ENCODE measurements at places on chromosomes 1 and 21.

- no peak for DNase-seq
These were observed 96.5 kb downstream of the USP25 start for GRCh38 chr21:15826147-15826780.

DNA sequence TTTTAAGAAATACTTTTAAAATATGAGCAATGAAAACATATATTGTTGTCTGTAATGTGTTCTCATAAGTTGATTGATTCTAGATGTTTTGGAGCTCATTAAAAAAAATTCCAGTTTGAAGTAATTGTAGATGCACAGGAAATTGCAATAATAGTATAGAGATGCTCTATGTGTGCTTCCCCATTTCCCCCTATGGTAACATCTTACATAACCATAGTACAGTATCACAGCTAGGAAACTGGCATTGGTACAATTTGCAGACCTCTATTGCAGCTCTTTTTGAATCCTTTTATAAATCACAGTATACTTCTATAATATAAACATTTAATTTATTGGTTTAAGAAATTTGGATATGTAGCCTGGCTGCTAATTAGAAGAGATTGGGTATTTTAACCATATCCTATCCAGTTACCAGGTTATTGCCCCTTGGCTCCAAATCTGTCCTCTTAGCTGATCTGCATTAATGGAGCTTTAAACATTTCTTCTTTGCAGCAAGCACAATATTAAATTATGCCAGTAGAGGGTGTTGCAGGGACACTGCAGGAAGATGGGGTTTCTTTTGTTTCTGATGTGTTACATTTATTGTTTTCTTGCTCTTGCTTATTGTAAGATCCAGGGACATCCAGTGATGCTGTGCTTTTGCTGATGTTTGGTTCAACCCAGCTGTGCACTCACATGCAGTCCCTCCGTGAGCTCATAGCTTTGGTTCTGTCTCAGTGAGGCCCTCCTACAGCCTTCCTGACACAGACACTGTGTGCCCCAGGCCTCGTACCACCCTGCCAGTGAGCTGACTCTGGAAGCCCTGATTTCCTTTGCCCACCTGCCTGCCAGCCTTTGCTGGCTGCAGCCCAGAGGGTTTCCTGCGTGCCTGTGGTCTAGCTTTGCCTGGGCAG, 103.3 kb downstream of the RABGAP1L start:
- DNase-seq: no peak

- no peak for DNase-seq
These were observed 101.0 kb downstream of the MRPL39 start for GRCh38 chr21:25506261-25506660.

- DNase-seq: no peak
These were observed 112.8 kb upstream of the SLC35F3 start for GRCh38 chr1:233791721-233792120.

DNA sequence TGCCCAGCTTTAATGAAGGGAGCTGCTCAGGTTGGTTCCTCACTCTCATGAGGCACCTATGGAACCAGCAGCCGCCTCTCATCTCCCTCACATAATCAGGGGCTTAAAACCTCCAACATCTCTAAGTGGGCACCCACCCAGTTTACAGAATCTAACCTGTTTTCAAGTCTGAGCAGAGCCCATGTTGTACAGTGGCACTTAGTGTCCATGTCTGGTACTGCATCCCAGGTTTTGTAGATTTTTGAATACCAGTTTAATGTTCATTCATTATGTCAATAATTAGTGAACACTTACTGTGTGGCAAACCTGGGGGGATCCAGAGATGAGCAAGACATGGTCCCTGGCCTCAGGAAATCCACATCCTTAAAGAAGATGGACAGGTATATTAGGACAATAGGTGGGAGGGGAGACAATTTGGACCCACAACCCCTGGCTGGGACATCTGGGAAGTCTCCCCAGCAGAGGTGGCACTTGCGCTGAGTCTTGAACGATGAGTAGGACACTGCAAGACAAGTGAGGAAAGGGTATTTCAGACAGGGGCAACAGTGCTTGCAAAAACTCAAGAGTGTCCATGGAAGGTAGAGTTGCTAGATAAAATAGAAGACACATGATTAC, 83.3 kb downstream of the LACTBL1 start:
- DNase-seq: no peak

DNA sequence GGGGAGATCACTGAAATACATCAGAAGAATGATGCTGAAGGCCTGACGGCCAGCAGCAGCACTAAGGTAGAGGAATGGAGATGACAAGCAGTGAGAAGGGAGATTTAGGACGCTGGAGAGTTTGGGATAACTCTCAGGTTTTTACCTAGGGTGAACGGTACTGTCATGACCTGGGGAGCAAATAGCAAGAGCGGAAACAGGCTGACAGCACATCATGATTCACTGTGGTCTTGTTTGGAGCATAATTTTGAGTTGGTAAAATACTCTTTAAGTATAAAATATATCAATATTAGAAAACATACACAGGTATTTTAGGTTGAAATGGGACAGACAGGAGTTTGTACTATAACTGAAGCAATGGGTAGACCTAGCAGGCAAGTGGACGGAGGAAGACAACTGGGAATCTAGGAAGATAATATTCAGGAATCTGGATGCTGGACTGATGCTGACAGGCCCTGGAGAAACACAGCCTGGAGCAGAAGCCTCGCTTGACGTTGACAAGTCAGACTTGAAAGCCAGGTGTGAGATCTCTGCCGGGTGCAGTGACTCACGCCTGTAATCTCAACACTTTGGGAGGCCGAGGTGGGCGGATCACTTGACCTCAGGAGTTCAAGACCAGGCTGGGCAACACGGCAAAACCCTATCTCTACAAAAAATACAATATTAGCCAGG, 33.3 kb downstream of the ALG14 start:
- no peak for DNase-seq

GRCh38 chr1:99647490-99647889, 1.6 kb downstream of the PALMD start:
- peak; percentile 49 for DNase-seq

- DNase-seq: peak; percentile 54
These were observed 513 bp downstream of the PBX1 start for GRCh38 chr1:164559342-164560051.

DNA sequence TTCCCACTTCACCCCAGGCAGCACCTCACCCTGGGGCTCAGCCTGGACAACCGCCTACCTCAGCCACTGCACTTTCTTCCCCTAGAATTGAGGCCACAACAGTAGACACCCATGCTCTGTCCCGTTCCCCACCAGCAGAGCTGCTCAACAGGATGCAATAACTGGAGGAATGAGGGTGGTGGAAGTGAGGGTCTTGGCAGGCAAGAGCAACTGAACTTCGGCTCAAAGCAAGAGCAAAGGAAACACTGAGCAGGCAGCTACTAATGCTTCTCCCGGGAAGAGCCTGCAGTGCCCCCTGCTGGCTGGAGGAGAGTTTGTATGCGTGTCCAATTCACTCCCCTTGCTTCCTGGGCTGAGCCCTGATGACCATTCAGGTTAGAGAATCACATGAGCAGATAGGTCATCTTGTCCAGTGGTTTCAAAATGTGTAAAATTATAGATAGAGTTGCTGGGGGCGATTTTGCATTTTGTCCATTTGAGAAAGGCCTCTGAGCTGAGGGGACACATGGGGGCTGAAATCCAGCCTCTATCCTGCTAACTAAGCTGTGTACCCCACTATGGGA, 13.9 kb downstream of the NT5C1A start:
- peak; percentile 86 for DNase-seq

DNA sequence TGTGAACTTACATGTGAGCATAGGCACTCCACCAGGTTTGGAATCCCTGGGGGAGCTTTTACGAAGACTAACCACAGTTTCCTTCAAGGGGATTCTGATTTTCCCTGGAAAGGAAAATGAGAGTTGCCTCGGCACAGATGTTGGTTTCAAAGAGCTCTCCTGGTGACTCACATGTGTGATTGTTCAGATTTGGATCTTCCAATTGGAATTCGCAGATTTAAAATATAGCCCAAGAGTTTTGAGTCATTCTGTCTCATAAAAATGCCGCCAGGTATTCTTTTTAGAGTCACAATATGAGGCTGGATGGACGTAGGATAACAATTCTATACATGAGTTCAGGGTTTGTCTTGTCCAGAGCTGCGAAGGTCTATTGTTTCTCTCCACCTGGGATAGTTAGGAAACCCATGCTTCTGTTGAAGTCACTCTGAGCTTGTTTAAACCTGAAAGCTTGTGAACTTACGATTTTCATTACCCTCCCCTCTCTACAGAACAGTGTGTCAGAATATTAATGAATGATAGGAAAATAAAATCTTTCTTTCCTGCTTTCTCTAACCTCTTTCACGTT, 64.9 kb downstream of the TGFB2 start:
- DNase-seq: no peak

GRCh38 chr1:83905315-83905907, 93.5 kb downstream of the TTLL7 start:
- no peak for DNase-seq

- DNase-seq: no peak
These were observed 9.9 kb upstream of the CAP1 start for GRCh38 chr1:40030528-40031135.

GRCh38 chr1:8754247-8754650, 63.2 kb downstream of the RERE start:
- DNase-seq: no peak

GRCh38 chr1:204996981-204997380, 46.0 kb upstream of the CNTN2 start:
- DNase-seq: no peak

- DNase-seq: peak; percentile 5
These were observed 72.9 kb downstream of the TRIM11 start for GRCh38 chr1:228333739-228334115.

DNA sequence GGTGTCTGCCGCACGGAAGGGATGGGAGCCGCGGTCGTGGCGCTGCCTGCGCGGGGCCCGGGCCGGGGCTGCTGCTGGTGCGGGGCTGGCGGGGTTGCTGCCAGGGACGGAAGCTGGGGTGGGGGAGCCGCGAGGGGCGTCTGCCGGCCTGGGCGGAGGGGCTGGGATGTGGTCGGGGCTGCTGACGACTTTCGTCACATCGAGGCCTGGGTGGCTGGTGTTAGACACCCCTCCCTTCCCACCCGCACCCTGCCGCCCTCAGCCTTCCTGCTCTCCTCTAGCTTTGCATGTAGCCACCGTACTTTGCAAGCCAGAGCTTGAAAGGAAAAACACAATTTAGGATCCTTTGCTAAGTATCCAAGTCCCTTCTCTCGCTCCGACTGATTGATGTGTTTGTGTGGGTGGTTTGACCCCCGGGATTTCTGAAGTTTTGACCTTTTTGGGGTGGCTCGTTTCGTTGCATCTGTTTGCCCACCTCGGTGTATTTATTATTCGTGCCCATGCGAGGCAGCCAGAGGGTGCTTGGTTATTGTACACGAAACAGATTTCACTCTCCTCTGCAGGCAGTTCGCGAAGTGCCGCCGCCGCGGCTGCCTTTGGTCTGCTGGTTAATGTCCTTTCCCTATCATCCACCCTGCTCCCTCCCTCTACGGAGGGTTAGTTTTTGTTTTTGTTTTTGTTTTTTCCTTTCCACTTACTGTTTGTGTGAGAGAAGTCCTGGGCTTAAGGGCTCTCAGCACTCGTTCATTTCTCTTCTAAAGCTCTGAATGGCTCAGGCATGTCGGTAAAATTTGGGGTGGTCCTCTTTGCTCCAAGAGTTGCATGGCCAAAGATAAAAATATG, 868 bp downstream of the C1orf21 start:
- DNase-seq: peak; percentile 45

DNA sequence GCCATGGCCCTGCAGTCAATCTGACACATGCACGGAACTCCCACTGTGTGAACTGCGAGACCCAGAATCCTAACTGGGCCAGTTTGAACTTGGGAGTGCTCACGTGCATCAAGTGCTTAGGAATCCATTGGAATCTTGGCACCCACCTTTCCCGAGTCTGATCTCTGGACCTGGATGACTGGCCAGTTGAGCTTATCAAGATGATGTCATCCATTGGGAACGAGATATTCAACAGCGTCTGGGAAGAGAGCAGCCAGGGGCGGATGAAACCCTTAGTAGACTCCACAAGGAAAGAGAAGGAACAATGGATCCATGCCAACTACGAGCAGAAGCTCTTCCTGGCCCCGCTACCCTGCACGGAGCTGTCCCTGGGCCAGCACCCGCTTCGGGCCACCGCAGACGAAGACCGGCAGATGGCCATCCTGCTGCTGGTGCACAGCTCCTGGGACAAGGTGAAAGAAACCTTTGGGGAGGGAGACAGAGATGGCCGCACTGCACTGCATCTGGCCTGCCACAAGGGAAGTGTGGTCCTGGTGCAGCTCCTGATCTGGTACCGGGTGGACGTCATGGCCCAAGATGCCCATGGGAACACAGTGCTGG, 3.1 kb upstream of the TDRD5 start:
- no peak for DNase-seq

DNA sequence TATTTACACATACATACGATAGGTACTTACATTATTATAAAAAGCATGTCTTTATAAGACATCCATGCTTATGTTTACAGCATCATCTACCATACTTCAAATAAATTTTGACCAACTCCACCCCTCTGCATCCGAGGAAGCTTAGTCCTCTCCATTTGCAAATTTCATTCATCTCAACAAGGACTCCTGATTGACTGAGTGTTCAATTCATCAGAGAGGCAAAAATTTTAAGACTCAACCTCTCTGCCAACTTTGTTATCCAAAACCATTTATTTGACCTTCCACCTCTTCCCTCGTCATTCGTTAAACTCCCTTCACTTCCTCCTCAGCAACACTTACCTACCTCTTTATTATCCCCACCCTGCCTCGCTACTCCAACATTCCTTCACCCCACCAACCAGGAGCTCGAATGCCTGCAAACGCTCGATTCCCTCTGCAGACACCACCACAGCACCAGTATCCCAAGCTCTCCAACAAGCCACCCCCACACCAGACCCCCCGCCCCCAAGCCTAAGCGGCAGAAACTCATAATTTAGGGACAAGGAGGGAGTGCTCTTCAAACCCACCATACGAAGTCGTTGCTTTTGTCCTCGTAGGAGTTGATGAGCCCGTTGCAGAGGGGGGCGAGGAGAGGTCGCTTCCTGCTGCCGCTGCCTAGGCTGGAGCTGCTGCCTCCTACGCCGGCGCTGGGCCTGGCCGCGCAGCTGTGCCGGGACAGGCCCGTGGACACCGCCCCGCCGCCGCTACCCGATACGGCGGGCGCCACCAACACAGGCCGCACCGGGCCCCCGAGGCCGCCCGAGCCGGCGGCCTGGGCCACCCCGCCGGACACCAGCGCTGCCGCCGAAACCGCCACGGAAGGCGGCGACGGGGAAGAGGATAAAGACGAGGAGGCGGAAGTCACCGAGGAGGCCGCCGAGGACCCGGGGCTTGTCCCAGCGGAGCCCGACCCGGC, 803 bp downstream of the COP1 start:
- no peak for DNase-seq

- no peak for DNase-seq
These were observed 85.1 kb upstream of the LMO4 start for GRCh38 chr1:87243573-87243972.

- no peak for DNase-seq
These were observed 10.3 kb downstream of the SIM2 start for GRCh38 chr21:36709030-36709867.

- no peak for DNase-seq
These were observed 206.4 kb upstream of the FOXD3 start for GRCh38 chr1:63116016-63116415.

GRCh38 chr1:27233667-27234048, 774 bp upstream of the WDTC1 start:
- no peak for DNase-seq

Measured in heart left ventricle (tissue), 16 donors.